Activated CD4-positive, alpha-beta T cell treated with anti-CD3 and anti-CD28 coated beads, Interleukin-2, amount 50 U/mL, for 4 hours (primary cell): ENCODE measurements at places on chromosomes 13 and 19.

DNA sequence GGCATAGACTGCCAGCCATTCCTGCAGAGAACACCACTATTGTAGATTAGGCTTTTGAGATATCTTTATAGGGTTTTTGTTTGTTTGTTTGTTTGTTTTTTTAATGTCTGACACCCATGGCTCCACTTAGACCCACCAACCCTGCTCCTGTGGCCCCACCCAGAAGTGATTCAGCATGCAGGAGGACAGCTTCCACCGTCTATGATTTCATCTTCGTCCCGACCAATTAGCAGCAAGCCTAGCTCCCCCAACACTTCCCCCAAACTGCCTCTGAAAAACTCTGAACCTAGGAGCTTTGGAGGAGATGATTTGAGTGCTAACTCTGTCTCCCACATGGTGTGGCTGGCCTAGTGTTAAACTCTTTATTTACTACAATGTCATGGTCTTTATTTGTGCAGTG is 108.3 kb upstream of the RXFP2 start:
- DNase-seq: no peak

- no peak for DNase-seq
These were observed 5.0 kb downstream of the SOX1 start for GRCh38 chr13:112071723-112072533.

DNA sequence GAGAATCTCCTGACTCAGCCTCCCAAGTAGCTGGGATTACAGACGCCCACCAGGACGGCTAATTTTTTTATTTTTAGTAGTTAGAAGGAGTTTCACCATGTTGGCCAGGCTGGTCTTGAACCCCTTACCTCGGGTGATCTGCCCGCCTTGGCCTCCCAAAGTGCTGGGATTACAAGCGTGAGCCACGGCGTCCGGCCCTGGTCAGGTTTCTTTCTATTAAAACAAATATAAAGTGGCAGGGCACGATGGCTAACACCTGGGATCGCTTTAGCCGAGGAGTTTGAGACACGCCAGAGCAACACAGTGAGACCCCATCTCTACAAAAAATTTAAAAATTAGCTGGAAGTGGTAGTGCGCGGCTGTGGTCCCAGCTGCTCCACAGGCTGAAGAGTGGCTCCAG is 1.5 kb upstream of the MED25 start:
- DNase-seq: no peak

GRCh38 chr13:65595916-65596315 is 1634.2 kb downstream of the PCDH9 start:
- no peak for DNase-seq

- no peak for DNase-seq
These were observed 35.0 kb upstream of the OLFM2 start for GRCh38 chr19:9971166-9971897.
